ENCODE measurements at places on chromosomes 6 and 20.

DNA sequence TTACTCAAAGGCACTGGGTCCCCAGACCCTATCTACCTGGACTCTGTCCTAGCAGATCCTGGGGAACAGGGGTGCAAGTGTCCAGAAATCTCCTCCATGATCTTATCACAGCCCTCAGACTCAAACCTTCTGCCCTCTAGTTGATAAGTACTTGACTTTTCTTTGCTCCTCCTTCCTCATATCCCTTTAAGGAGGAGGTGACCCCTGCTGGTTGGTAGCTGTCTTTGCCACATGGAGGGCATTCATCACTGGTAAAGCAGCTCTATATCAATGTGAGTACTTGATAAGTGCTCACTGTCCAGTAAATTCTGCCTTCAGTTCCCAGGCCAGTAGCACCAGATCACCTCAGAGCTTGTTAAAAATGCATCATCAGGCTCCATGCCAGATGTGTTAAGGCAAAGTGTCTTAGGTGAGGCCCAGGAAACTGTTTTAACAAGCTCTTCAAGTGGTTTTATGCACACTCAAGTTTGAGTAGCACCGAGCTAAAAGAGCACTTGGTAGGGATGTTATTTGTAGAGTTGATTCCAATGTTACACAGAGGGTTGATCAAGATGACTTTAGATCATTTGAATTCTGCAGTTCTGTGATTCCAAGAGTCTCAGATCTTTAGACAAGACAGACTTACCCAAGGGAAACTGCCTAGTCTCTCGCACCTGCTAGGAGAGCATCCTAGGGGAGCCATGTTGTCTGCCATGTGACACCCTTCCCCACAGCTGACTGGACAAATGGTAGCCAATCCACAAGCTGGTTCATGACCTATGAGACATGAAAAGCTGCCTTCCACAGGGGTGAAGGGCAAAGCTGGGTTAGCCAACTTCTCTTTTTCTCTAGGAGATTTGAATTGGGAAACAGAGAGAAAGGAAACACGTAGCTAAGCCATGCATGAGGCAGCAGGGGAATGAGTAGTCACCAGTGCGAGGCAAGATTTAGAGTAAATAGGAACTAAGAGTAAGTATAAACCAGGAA is 18.6 kb downstream of the TREML2 start:
- DNase-seq, result no peak

DNA sequence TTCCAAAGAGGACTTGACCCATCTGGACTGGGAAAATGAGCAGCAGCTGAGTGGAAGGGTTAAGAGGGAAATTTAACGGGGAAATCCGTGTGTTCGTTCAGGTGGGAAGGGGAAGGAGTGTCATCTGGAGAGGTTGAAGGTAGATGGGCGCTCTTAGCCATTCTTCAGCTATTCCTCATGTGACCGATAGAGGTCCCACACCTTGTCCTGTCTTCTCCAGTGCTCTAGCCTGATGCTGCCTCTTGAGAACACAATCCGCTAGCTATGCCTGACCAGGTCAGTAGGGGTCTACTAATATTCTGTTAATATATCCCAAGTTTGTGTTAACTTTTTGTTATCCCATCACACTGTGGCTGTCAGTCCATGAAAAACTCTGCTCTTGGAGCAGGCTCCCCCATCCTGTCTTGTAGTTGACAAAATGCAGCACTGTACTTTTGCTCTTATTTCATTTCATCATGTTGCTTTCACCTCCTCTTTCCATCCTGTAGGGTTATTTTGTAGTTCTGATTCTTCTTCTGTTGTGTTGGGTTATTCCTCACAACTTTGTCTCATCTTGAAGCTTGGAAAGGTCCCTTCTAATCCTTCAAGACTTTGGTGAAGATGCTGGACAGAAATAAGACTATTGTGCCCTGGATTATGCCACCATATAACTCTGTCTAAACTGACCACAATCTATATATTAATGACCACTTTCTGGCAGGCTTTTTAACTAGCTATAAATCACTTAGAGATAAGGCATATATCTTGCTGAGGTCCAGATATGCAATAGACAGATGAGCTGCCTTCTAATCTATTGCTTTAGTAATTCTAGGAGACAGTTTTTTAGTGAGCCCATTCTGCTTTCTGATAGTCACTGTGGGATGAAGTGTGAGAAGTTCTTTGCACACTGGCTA is 123.4 kb upstream of the SUPT3H start:
- DNase-seq, result no peak

DNA sequence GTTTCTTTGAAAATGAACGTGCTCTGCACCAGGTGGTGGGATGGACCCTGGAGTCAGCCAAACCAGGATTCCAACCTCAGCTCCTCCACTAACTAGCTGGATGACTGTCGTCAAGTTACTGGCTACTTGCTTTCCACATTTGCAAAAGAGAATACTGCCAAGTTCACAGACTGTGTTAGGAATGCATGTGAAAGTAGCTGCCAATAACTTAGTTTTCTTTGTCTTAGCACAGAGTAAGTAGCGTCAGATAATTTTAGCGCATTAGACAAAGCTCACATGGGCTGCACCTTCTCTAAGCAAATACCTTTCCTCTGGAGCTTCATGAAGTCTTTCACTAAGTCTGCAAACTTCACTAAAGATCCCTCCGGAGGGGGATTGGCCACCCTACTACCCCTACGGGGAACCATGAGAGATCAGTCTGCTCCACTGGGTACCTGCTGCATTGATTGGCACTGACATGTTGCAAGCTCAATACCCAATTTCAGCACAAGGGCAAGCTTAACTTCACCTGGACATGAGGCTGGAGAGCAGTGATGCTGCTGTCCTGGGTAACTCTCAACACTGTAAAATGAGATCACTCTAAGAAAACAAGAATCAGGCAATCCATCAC is 113.9 kb downstream of the MBOAT1 start:
- no peak for DNase-seq

GRCh38 chr6:105759015-105759414 is 327.1 kb upstream of the PRDM1 start:
- DNase-seq, result no peak

DNA sequence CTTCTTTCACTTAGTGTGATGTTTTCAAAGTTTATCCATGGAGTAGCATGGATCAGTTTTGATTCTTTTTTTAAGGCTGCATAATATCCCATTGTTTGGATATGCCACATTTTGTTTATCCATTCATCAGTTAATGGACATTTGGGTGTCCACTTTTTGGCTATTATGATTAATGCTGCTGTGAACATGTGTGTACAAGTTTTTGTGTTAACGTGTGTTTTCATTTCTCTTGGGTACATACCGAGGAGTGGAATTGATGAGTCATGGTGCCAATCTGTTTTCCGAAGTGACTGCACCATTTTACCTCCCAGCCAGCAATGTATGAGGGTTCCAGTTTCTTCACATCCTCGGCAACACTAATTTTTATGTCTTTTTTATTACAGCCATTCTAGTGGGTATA is 78.4 kb upstream of the CCDC28A start:
- no peak for DNase-seq

DNA sequence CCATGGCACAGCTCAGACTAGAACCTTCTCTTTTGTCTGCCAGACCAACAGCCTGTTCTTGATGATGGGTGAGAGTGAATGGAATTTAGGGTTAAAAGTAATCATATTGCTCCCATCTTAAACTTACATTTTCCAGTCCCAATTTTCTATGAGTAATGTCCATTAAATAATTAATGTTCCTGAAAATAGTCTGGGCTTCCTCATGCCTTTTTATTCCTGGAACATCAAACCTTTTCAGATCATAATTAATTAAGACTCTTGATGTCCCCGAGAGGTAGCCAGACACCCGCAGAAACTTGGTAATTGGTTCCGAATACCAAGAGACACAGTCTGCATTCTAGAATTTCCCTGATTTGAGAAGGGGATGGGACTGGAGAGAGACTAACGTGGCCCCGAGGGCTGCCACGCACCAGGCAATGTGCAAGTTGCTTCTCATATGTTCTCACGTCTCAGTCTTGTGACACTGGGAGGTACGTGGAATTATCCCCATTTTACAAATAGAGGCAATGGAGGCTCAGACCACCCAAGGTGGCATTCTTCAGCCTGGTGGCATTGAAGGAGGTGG is 78.6 kb upstream of the TOX2 start:
- DNase-seq, result no peak

DNA sequence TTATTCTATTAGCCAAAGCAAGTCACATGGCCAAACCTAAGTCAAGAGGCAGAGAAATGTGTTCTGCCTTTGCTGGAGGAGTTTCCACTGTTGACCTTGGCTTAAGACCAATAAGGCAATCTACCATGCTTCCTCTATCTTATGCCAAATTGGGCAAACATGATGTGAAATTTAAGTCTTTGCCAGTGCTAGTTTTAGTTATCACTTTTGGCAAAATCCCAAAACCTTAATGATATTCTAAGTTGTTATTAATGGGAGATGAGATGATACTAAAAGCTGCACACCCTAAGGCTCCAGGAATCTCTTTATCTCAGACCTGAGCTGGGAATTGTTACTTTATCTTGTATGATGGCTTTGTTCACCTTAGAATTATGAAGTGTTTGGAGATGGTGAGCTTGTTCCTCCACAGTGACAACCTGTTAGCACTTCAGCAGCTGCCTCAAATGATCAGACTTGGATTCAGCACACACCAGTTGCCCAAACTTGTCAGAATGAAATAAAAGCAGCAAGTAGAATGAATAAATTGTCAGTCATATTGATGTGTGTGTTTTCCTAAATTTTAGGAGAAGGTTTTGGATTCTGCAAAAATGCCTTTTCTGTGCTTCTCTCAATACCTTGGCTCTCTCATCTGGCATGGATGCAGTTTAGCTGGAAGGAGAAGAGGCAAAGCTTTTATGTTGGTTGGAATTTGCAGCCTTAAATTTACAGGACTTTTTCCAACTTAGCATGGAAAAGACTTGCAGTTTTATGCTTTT is 49.3 kb downstream of the RIN2 start:
- no peak for DNase-seq

DNA sequence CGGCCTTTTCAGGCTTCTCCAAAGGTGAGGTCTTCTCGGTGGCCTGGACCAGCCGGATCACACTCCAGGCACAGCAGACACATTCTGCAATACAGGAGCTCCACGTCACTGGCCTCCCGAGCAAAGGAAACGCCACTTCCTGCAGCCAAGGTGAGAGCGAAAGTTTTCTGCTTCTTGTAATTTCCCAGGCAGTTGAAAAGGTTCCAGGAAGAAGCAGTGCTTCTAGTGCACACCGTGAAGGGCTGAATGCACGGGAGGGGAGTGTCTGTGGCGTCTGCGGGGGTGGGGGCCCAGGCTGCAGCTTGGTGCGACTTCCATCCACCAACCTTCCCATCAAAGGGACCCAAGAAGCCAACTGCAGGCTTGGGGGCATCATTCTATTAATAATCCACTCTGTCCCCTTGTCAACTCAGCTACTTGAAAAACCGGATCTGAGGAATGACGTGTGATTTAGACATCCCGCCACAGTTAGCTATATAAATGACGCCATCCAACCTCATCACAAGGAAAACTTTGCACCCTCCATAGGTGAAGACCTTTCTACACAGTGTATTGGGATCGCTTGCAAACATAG is 61.1 kb downstream of the NFATC2 start:
- no peak for DNase-seq

- no peak for DNase-seq
These were observed 10.5 kb upstream of the SALL4 start for GRCh38 chr20:51812861-51813260.

DNA sequence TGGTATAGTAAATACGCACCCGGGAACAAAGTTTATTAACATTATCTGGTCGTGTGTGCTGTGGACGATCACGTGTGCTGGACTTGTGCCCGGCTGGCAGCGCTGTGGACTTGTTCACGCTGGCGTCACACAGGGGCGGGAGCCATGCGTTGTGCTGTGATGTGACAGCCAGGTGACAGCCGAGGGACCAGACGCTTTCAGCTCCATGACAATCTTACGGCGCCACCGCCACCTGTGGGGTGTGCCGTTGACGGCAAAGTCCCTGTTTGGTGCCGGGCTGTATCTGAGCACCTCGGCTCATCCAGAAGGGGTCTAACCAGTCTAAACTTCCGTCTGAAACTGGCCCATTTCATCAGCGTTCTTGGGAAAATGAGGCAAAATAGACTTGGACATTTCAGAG is 25.2 kb downstream of the DLL1 start:
- DNase-seq, result no peak

- DNase-seq, result no peak
These were observed 118.5 kb downstream of the SIM1 start for GRCh38 chr6:100346203-100346602.

DNA sequence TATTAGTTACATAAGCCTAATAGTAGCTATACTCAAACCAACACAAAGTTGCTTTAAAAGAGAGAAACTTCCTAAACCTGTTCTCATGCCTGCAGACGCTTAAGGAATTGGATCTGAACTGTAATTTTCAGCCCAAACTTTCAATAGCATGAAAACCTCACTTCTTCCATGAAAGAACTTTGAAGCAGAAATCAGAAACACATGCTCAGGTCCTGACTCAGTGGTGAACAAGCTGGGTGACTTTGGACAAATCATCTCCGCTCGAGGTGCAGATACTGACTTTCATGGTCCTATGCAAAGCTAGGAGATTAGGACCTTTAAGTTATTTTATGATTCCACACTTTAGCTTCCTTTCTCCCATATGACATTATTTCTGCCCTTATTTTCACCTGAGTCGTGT is 36.5 kb downstream of the NOX3 start:
- no peak for DNase-seq

GRCh38 chr6:8080362-8081151 is 16.4 kb upstream of the BLOC1S5 start:
- DNase-seq, result no peak

- peak; percentile 74 for DNase-seq
These were observed 3.5 kb downstream of the MYLK2 start for GRCh38 chr20:31822421-31823330.

GRCh38 chr20:16514140-16514539 is 59.1 kb downstream of the KIF16B start:
- no peak for DNase-seq

- no peak for DNase-seq
These were observed 978 bp downstream of the WFDC6 start for GRCh38 chr20:45538209-45538799.

DNA sequence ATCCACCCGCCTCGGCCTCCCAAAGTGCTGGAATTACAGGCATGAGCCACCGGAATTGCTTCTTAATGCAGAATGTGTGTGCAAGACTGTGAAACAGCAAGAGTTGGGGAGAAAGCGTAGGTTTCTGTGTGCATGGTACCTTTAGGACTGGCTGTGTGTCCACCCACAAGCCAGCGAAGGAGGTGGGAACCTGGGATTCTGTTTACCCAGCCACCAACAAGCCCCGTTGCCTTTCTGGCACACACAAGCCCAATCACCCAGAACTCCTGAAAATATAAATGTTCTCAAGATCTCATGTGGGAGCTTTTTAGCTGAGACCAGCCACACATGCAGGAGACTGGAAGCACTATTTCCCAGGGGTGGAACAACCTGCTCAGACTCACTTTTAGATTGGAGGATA is 4.9 kb upstream of the RNF24 start:
- DNase-seq, result no peak

GRCh38 chr6:32882879-32883250 is 28.9 kb downstream of the PSMB9 start:
- DNase-seq, result no peak

GRCh38 chr6:15987569-15987968 is 141.3 kb upstream of the MYLIP start:
- DNase-seq, result no peak

- no peak for DNase-seq
These were observed 176.8 kb downstream of the TASP1 start for GRCh38 chr20:13461849-13462458.

GRCh38 chr6:53691667-53692133 is 26.1 kb upstream of the KLHL31 start:
- DNase-seq, result no peak
